ENCODE measurements at places on chromosomes 2 and 18.

DNA sequence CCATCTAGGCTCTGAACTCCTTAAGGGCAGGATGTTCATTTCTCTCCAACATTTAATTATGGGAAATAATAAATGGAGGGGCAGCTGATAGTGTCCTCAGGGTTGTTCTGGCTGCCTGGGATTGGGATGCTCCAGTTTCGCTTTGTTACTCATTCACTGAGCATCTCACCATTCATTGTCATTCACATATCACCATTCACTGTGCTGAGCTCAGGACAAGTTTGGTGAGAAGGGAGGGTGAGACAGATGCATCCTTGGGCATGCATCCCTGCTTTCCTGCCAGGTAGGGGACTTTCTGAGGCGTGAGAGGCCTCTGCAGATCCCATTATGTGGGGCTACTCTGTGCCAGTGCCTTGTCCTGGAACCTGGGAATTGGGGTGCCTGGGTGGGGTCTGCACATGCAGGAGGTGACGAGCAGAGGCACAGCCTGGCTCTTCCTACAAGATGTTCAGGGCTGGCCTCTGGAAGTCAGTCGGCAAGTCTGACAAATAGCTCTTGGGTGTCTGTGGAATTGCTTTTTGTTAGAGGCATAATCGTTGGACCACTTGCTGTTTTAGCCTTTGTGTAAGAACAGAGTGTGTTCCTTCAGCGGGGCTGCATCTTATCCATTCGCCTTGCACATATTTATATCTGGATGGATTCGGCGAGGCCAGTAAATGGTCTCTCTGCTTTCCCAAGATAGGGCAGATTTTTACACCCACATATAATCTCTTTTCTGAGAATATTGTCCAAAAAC, 323.2 kb upstream of the THSD7B start:
- no peak for DNase-seq

GRCh38 chr2:238817382-238817781, 30.5 kb upstream of the TWIST2 start:
- DNase-seq: no peak

DNA sequence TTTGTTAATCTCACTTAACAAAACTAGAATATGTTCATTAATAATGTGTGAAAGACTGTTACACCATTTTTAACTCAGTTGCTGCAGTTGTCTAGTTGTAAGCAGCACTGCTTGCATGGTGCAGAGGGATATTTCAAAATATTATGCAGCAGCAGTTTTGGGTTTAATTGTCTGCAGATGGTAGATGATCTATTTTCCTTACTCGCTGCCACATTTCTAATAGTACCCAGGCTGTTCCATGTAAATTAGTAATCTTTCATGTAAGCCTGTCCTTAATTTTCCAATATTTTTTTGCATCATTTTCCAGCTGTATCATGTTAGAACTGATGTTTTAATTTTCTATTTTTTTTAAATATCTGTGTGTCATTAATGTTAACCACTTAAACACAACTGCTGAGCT, 488.1 kb upstream of the RAB12 start:
- DNase-seq: no peak

DNA sequence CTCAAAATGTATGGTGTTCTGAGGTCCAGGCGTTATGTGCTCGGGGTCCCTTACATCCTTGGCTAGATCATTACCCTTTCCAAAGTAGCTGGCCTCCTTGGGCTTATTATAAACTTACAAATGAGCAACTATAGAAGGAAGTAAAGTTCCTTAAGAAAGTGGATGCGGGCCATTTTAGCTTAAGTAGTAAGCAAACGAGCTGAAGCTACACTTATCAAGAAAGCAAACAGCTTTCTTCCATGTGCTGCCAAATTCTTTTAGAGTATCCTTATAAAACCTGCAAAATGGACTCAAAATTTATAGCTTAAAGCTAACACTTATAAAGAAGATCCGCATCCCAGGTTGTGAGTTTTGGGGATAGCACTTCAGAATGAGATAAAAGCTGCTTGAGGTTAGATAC, 75.3 kb downstream of the ACTR3 start:
- DNase-seq: no peak

DNA sequence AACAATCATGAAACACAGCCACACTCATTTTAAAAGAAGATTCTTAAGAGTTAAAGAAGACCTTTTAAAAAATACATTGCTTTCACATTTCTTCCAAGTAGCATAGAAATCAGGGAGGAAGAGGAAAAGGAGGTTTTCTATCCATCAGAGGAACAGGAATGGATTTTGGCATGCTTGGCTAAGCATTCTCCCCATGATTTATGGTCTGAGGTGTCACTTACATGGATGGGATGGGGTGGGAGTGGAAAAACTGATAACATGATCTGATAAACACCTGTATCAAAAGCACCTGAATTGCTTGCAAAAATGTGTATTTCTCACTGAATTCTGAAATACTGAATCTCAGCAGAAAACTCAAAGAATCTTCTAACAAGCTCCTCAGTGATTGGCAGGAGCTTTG, 265.9 kb downstream of the NRXN1 start:
- DNase-seq: no peak

GRCh38 chr2:218671097-218671653, 627 bp downstream of the RNF25 start:
- DNase-seq: no peak

DNA sequence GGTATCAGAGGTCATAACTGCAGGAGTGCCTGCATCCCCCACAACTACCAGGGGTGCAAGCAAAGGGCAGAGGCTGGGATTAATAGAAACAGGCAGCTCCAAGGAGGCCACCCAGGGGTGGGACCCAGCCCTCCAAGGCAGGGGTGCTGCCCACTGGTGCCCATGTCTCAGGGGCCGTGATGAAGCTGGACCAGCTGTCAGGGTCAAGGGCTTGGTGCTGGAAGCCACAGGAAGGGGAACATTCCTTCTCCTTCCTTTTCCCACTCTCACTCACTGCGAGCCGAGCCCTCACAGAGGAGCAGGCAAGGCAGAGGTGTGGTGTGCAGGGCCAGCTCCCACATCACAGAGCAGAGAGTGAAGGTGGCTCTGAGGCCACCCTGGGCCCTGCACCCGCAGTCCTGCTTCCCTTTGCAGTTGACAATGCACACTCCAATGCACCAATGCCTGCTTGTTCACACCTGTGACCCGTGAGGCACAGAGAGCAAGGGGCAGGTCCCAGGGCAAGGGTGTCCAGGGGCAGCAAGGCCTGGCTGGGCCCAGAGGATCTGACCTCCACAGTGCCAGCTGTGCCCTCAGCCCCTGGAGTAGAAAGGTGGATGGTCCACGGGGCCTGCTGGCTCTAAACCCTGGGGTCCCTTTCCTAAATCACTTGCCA, 28.7 kb downstream of the MLPH start:
- DNase-seq: no peak

DNA sequence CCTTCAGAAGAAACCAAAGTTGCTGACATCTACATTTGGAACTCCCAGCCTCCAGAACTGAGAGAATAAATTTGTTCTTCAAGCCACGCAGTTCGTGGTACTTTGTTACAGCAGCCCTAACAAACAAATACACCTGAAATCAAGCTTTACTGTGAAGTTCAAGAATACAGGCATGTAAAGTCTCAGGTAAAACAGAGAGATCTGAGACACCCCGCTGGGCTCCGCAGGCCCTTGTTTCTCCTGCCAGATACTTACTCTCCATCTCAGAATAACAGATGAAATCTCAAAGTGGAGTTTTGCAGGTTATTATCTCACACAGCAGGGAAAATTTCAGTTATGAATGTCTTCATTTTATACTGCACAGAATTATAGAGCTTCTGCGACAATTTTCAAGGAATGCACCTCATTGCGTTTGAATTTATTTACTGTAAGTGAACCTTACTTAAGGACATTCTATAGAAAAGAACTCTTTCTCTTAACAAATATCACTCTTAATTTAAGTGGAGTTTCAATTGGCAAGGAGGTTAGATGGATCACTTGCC, 492.4 kb upstream of the LRATD1 start:
- no peak for DNase-seq

GRCh38 chr18:32049393-32050171, 31.0 kb downstream of the RNF125 start:
- DNase-seq: no peak

DNA sequence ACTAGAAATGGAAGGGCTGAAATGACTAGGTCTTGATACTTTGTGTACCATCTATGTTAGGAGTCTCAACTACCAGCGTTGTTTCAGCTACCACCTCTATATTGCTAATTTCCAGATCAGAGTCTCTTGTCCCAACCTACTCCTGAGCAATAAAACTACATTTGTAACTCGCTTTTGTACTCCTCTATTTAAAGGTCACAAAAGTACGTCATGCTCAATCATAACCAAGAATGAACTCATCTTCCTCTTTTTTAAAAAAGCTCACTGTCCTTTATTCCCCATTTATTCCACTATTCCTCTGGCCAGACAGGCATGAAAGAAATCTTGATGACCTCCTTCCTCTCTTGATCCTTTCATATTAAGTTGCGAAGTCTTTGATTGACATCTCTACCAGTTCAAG, 11.2 kb upstream of the MATN3 start:
- no peak for DNase-seq

GRCh38 chr2:153287109-153287801, 191.3 kb downstream of the RPRM start:
- no peak for DNase-seq

GRCh38 chr2:183927406-183928325, 670.7 kb upstream of the ZNF804A start:
- DNase-seq: no peak

DNA sequence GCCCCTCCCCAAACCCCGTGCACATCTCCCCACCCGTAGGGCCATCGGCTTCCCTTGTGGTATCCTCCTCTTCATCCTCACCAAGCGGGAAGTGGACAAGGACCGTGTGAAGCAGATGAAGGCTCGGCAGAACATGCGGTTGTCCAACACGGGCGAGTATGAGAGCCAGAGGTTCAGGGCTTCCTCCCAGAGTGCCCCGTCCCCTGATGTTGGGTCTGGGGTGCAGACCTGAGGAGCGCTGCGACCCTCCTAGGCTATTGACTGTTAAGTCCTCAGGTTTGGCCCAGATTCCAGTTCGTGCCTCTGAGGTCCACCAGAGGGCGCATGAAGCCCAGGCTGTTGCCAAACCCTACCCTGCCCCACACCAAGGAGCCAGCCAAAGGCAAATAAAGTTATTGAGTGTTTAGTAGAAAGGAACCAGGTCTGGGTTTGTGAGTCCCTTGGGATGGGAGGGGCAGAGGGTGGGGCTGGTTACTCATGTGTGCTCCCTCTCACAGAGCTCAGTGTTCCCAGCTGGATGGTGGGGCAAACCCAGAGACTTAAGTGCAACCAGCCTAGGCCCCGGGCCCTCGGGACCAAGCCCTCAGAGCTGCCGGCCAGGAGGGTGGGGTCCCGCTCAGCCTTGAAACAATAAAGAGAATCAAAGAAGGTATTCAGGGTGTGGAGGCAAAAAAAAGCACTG, 2.4 kb downstream of the PNKD start:
- peak; percentile 56 for DNase-seq

- DNase-seq: no peak
Measured at GRCh38 chr2:25021791-25022362, 20.0 kb upstream of the EFR3B start.

DNA sequence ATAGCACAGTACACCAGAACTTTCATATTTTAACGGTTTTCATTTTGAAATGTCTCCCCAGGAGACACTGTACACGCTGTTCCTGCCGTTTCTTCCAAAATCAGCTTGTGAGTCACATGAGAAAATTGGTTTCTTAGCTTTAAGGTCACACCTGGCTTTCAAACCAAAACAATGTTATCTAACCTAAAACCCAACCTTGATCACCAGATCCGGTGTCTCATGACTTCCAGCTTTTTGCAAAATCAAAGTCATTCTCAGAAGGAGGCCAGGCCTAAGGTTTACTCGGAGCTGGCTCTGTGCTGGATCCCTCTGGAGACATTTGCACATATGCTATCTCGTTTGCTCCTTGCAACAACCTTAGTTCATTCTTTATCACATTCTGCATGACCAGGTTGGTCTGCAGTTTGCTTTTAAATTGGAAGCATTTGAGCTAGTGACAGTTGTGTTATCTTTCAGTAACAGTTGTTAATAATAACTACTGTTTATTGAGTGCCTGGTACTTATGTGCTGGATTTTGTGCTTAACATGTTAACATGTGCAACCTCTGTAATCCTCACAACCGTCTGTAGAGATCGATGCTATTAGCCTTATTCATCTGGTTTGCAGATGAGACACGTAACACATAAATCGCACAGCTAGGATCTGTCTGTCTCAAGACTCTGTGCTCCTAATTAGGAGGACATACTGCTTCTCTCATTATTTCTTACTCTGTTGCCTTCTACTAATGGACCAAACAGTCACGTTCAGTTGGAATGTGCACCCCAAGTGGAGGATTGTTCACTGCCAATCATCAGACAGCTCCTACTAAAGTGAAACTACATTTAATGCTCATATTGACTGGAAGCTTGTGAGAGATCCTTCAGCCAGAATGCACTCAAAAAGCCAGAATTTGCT, 105.5 kb downstream of the RNF144A start:
- DNase-seq: no peak

- DNase-seq: no peak
Measured at GRCh38 chr2:63663013-63663864, 74.5 kb downstream of the MDH1 start.

DNA sequence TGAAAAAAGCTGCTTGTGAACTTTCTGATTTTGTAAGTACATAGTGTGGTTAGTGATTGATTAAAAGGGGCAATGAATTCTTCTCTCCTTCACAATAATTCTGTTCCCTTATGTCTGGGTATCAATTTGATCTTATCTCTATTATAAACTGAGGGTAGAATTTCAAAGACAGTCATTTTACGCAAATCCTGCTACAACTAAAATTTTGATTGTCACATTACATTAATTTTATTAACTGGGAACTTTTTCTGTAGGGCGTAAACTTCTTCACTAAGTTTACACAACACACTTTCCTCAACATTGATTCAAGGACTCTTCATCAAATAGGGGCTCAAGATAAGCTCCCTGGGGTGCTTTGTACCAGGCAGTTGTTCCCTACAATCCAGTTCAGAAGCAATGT, 5.0 kb upstream of the SLC8A1 start:
- DNase-seq: no peak

DNA sequence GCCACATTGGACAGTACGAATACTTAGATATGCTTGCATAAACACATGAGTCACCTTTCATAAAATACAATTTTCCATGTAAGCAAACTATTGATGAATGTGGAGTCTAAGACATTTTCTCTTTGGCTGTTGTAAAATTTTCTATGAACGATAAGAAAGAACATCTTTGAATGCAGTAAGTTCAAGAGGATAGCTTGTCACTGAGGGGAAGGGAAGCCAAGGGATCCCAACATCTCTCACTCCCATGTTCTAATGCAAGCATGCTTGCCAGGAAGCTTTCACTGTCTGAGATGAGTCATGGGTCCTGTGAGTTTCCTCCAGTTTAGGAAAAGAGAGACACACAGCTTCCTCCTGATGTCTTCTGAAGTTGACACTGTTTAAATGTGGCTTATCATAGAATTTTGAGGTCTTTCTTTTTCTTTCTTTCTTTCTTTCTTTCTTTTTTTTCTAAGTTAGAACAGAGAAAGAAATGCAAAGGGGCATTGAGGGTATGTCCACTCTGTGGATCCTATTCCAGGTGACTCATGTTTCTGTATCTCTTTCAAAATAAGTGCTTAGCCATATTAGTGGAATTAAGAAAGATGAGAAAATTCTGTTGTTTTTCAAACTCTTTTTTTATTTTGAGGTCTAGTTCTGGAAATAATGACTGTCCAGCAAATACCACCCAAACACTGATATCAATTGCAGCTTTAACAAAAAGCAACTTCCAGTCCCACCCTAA, 146.6 kb downstream of the RDH14 start:
- DNase-seq: peak; percentile 74

GRCh38 chr18:5142859-5143258, 54.2 kb downstream of the AKAIN1 start:
- DNase-seq: no peak

GRCh38 chr2:240991378-240992263, 6.8 kb upstream of the SNED1 start:
- DNase-seq: peak; percentile 43

Measured in epithelial cell of proximal tubule (primary cell).